ENCODE measurements at places on chromosomes 2 and 18.

GRCh38 chr2:191899410-191899809 lies 52.5 kb upstream of the CAVIN2 start:
- DNase-seq, result no peak

DNA sequence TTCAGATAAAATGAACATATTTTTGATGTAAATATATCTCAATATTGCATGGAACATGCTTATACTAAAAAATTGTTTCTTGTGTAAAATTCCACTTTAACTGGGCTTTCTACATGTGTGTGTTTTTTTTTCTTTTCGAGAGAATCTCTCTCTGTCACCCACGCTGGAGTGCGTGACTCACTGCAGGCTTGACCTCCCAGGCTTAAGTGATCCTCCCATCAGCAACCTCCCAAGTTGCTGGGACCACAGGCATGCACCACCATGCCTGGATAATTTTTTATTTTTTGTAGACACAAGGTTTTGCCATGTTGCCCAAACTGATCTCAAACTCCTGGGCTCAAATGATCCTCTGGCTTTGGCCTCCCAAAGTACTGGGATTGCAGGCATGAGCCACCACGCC lies 254.6 kb downstream of the LOXHD1 start:
- no peak for DNase-seq

DNA sequence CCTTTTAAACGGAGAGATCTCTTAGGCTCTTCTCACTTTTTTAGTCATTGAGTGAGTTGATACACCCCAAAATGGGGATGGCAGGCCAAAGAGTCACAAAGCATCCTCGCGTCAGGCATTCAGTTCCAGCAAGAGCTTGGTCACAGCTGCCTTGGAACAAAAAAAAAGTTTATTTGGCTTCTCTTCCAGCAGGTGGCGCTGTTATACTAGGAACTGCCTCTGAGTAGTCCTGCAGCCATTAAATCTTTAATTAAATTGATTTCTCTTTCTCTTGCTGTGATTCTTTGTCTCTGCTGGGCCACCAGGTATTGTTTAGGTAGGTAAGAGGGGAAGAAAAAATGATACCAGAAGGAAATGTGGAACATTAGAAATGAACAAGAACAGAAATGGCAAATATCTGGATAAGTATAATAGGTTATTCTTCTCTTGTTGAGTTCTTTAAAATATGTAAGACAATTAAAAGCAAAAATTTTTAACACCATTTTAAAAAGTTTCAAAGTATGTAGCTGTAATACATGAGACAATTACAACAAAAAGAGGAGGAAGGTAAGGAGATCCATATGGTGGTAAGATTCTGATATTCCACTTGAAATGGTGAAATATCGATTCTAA lies 175.1 kb downstream of the GALNT1 start:
- DNase-seq, result no peak

DNA sequence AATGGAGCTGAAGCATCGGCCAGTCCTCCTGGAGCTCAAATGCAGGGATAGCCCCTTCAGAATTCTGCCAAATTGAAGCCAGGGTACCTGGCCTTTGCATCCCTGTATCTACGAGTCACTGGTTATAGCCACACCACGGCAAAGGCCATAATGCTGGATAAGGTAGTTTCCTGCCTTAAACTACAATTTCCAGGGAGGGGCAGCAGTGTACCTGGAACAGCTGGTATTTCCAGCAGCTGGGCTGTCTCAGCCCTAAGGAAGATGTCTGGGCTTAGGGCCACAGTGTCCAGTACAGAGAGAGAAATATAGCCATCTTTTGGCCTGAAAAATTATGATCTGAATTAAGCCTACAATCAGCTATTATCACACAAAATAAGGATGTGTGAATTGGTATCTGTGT lies 180.3 kb downstream of the GCA start:
- no peak for DNase-seq

- DNase-seq, result peak; percentile 95
Observed at GRCh38 chr2:231713730-231714638, 5.7 kb downstream of the PTMA start.

DNA sequence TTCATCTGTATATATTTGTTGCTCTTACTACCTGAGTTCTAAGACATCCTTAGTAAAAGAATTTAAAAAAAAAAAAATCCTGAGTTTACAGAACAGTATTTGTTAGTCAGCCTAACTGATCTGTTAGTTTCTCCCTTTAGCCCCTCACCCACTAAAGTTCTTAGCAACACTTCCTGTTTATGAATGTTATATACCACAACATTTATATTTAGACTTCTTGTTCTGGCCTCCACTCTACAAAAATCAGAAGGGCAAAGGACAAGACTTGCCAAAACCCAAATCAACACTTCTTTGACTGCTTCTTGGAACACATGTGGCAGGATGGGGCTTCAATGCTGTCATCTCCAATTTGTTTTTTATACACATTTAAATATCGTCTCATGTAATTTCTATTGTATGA lies 71.1 kb downstream of the MGAT5 start:
- no peak for DNase-seq

GRCh38 chr2:140442319-140442718 lies 1662.1 kb upstream of the NXPH2 start:
- no peak for DNase-seq

GRCh38 chr18:60279391-60279790 lies 93.2 kb downstream of the MC4R start:
- DNase-seq, result no peak

DNA sequence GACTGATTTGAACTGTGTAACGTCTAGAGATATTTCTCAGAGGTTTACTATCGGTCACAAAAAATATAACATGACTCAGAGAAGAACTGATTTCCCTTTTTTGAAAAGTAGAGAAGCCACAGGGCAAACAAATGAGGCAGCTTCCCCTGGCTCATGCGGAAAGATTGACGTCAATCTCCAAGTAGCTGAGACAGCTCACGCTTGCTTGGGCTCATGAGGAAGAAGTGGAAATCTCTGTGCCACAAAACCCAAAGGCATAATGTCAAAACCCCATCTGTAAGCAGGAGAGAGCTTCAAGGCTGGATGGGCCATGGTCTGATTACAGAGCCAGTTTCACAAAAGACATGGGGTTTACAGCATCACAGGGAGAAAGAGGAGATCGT lies 188.1 kb downstream of the ARL4C start:
- no peak for DNase-seq

DNA sequence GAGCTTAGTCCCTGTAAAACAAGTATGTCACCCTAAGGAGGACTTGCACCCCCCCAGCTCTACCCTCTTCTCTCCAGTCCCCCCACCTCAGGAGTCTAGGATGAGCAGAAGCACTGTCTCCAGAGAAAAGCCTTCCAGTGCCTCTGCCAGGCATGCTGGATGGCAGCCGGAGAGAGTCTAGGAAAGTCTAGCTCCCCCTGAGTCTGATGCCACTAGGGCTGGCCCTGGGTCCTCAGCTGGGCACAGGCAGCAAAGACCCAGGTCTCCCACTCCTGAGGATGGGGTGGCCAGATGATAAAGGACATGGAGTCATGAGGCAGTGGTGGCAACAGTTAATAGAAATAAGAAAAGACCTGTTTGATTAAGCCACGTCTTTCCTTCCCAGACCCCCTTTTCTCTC lies 225.6 kb downstream of the CYP26B1 start:
- no peak for DNase-seq

DNA sequence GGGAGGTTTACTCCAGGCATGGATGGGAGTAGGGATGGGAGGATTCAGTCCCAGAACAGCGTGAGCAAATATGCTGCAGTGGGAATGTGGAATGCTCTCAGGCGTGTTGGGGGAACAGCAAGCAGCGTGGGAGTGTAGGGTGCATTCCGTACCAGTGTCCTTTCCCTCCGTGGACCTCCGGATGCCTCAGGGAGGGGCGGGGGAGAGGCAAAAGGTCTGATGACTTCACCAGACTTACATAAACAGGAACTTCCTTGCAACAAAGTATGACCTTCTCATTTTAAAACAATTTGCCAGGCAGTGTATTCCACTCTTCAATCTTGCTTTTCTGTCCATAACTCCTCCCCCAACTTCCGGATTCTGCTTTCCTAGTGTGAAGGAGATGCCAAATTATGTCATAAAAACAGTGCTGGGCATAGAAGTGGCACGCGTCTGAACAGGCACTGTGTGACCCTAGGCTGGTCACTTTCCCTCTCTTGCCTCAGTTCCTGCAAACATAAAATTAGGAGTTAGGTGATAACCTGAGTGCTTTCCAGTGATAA lies 36.9 kb downstream of the RPL37A start:
- DNase-seq, result peak; percentile 75

- no peak for DNase-seq
Observed at GRCh38 chr2:13522917-13523821, 806.4 kb downstream of the TRIB2 start.

- DNase-seq, result no peak
Observed at GRCh38 chr2:119422360-119423107, 9.1 kb upstream of the TMEM37 start.

GRCh38 chr2:204090021-204090420 lies 153.5 kb downstream of the ICOS start:
- DNase-seq, result no peak

DNA sequence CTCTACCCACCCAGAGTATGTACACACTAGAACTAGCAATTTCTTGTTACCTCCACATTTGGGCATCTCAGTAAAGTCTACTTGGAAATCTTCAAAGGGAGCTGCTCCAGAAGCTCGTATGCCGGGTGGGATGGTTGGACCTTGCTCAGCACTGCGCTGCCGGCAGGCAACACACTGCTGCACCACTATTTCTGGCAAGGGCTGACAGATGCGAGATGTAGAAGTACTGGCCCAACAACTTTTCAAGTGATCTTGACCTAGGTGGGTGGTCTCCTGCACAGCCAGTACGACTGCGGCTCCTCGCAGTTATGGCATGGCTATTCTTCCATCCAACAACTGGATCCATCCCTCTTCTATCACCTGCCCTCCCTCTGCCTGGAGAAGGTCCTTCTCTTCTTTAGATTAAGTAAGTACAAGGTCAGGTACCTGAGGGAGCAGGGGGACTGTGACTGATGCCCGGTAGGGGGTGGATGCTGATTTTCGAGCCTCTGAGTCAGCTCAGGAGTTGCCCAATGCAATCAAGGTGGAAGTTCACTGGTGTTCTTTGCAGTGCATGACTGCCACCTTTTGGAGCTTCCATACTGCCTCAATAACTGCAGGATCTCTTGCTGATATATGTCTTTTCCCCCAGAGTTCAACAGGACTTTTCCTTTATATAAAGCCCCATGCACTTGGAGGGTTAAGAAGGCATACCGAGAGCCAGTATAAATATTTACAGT lies 100.4 kb upstream of the SLC1A4 start:
- no peak for DNase-seq

DNA sequence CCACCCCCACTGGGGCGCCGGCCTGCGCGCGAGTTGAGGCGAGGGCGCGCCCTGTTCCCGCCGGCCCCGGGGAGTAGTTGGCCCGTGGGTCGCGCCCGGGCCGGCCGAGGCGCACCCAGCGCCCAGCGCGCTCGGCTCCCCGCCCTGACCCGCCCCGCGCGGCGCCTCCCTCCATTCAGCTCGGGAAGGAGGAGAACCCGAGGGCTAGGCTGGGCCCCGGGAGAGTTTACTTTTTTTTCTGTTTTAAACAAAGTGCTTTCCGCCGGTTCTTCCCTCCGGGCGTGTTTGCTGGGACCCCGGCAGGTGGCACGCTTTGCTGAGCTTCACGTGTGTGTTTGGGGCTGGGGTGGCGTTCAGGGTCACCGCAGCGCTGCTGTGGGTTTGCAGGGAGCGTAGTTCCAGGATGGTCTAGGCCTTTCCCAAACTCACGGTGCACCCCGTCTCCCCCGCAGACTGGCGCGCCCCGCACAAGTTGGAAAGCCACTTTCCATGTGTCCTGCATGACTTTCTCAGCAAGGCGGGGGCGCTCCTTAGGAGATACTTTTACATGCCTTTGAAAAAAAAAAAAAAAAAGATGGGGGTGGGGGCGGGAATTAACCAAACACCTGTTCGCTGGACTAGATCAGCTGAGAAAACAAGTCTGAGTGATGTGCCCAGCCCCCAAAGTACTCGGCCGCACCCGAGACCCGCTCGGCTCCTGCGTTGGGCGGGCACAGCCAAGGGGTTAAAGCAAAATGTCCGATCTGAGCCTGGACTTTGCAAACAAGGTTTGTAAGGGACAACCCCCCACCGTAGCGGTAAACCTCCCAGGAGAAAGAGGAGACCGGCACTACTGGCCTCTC lies 825 bp downstream of the ITGA6 start:
- peak; percentile 72 for DNase-seq

DNA sequence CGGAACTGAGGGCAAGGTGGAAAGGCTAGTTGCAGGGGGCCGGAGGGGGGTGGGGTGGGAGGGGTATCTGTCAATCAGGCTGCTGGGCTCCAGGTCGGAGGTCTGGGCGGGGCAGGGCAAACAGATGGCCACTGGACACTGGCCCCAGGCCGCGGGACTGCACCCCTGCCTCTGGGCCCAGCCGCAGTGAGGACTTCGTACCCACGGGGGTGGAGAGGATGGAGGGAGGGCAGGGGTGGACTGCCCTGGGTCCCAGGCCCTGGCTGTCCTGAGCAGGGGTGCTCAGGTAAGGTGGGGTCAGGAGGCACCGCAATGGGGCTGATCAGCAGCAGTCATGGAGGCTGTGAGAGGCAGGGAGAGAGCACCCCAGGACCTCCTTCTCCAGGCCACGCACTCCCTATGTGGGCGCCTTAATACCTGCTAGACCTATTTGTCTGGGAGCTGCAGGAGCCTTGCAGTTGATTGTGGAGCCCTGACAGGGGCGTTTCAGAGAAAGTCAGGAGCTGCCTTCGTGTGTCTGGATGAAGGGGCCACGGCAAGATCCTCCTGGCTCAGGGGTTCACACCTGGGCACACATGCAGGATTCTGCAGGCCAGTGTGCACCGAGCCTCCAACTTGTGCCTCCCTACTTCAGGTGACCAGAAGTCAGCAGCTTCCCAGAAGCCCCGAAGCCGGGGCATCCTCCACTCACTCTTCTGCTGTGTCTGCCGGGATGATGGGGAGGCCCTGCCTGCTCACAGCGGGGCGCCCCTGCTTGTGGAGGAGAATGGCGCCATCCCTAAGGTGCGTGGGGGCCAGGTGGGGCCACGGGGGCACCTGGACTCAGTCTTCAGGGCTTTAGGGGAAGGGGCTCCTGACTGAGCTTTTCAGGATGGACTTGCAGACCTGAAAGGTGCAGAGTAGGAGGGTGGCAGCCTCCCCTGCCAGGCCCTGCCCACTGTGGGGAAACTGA lies 1.5 kb downstream of the CTDSP1 start:
- no peak for DNase-seq

GRCh38 chr2:70367722-70368323 lies 66.0 kb upstream of the FAM136A start:
- DNase-seq, result no peak

DNA sequence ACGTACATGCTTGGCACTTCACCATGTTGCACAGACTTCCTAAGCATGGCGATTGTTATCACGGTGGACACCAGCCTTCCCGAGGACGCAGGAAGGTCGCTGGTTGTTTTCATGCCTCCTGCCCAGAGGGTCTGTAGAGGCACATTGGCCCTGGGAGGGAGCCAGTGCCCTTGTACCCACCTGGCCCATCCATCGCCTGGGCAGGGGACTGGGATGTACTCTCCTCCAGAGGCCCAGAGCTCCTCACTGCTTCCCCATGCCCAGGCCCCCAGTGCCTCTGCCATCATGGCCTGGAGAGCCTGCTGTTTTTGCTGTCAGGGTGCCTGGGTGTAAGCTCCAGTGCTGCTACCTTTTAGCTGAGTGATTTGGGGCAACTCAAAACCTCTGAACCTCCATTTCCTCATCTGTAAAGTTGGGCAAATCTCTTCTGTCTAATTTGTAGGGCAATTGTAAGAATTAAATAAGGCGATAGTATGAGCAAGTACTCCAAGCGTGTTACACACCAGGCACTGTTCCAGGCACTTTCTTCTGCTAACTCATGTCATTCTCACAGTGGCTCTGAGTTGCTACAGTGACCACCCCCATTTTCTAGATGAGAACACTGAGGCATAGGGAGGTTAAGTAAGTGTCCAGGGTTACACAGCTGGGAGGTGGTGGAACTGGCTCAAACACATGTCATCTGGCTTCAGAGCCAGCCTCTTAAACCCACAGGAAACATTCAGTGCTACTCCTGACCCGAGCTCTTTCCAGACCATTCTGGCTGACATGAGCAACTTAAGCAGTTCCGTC lies 45.3 kb downstream of the GREB1 start:
- DNase-seq, result no peak
